ENCODE measurements at places on chromosomes 2 and 18.

GRCh38 chr2:174597345-174598047 lies at the start of gene WIPF1:
WIPF1 (minus strand) TSS chr2:174597804; CDS start chr2:174585573, 12,231 bp downstream.
- DNase-seq, result no peak

- DNase-seq, result no peak
Measured at GRCh38 chr18:23972453-23972852, 42.1 kb upstream of the TTC39C start.

- peak; percentile 96 for DNase-seq
Measured at GRCh38 chr2:211534632-211535031, 978.2 kb downstream of the CPS1 start.

GRCh38 chr2:201964631-201965206 lies 68.9 kb upstream of the FZD7 start:
- DNase-seq, result no peak
